ENCODE measurements at places on chromosomes 2 and 18.

GRCh38 chr2:191738003-191738402 lies 60.1 kb downstream of the NABP1 start:
- no peak for DNase-seq

- DNase-seq = no peak
These were observed 4.3 kb upstream of the SNTG2 start for GRCh38 chr2:946073-946948.

- DNase-seq = no peak
These were observed 211.0 kb downstream of the SP3 start for GRCh38 chr2:173754165-173754564.

GRCh38 chr18:29753379-29753778 lies 1289.2 kb downstream of the DSC3 start:
- no peak for DNase-seq

DNA sequence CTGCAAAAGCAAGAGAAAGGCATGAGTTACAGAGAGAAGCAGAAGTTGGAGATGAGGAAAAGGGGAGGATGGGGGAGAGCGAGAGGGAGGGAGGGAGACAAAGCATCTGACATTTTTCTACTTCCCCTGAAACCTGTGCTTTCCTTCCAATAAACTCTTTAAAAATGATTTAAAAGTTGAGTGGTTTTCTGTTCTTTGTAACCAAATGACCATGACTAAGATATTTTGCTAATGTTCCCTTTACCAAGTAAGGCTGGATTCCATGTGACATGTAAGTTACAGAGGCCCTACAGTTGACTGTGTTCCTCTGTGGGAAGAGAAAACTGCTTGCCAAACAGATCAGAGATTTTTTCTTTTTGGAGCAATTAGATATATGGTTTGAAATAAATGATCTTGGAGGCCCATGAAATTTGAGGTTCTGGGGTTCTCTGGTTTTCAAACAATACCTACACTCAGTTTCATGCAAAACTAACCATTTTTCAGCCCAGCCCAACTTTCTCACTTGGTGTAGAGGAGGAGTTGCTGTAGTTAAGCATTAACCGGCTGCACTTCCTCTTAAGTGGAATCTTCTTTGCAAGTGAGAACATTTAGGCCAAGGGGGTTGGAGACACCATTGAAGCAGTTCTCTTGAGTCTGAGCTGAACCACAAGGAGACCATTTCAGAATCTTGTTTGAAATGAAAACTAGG lies 34.5 kb downstream of the INSIG2 start:
- DNase-seq = no peak

- no peak for DNase-seq
These were observed 18.2 kb downstream of the SNORC start for GRCh38 chr2:232888099-232888836.

GRCh38 chr18:79070486-79070885 lies 1.3 kb downstream of the ATP9B start:
- DNase-seq = no peak

DNA sequence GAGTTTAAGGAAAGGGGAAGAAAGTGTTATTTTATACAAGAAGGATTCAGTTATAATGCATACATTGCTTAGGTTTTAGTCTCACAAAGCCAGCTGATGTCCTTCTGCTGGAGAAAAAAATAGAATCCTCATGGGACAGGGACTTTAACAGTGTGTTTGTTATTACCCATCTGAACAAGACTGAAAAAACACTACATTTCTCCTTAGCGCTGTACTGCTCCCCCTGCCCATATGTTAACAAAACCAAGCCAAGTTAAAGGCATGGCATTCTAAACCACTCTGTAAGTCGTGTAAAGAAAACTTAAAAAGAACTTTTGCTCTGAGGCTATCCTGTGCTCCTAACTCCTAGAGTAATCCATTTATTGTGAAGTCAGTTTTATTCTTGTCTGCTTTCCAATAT lies 102.6 kb upstream of the NYAP2 start:
- DNase-seq = no peak

- no peak for DNase-seq
These were observed 57.9 kb upstream of the FRZB start for GRCh38 chr2:182924306-182924705.

DNA sequence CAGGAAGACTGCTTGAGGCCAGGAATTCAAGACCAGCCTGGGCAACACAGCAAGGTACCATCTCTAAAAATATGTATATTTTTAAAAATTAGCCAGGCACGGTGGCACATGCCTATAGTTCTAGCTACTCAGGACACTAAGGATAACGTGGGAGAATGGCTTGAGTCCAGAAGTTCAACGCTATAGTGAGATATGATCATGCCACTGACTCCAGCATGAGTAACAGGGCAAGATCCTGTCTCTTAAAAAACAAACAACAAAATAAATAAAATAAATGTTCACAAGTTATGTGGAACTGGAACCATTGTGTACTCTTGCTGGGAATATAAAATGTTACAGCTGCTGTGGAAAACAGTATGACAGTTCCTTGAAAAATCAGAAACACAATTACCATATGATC lies 47.2 kb downstream of the USP34 start:
- no peak for DNase-seq

DNA sequence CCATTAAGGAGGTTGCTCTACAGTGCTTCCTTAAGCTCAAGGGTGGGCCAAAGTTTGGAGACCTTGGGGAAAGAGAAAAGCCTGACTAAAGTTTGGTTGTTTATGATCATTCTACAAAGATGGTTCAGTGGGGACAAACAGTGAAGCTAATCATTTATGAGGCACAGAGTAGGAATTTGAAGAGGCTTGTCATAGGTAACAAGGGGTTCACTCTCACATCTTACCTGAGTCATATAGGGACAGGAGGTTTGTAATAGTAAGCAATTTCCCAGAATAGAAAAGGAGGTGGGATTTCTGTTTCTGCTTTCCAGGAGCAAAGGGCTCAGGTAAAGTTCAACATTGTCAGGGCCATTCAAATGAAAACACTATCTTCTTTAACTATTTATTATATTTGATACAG lies 787.9 kb downstream of the CPS1 start:
- no peak for DNase-seq

- peak; percentile 89 for DNase-seq
These were observed 30.4 kb downstream of the SRSF7 start for GRCh38 chr2:38720613-38721241.

DNA sequence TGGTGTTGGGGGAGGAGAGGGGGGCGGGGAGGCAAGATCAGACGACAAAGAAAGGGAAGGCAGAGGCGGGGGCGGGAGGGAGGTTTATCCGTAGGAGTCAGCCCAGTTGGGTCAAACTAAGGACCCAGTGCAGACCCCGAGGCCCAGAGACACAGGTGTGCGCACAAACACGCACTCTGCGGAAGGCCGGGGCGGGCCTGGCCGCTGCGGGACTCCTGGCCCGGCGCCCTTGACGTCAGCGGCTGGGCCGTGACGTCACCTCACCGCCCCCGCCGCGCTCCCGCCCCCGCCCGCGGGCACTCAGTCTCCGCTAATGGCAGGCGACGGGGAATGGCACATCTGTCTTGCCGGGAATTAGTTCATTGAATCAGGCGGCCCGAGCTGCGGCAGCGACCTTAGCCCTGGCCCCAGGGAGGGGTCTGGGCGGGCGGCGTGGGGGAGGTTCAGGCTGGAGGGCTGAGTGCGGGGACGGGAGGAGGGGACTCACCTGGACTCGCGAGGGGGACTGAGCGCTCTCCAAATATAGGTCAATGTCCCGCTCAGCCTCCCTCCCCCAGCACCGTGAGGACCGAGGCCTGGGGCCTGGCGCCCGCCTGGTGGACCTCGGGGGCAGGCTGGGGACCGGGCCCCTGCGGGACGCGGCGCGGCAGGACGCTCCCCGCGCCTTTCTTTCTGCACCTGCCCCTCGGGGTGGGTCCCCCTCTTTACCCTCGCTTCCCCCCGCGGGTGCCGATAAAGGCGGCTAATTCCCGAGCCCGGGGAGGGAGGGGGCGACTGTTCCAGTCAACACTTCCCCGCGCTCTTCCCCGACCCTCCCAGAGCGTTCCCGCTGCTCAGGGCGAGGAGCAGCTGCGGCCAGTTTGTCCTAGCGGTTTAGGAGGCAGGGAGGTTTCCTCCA lies 15.5 kb upstream of the ECEL1 start:
- DNase-seq = no peak

- no peak for DNase-seq
These were observed 20.6 kb downstream of the KCMF1 start for GRCh38 chr2:84991404-84992160.

DNA sequence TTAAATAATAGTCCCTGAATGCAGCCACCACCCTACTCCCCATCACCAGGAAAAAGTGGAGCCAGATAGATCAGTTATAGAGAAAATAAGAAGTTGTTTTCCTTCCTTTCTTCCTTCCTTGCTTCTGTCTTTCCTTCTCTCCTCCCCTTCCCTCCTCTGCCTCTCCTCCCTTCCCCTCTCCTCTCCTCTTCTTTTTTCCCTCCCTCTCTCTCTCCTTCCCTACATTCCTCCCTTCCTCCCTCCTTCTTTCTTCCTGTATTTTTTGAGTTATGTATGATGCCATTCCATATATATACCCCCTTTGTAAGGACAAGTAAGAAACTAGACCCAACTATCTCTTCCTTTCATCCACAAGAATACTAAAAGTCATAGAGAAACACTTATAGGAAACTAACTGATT lies 265.7 kb downstream of the AGPS start:
- DNase-seq = no peak

GRCh38 chr18:53997064-53997463 lies 227.4 kb downstream of the MBD2 start:
- DNase-seq = no peak

GRCh38 chr2:138193416-138194213 lies 229.3 kb downstream of the HNMT start:
- DNase-seq = no peak

GRCh38 chr18:67608191-67608590 lies 91.7 kb upstream of the DSEL start:
- DNase-seq = no peak

DNA sequence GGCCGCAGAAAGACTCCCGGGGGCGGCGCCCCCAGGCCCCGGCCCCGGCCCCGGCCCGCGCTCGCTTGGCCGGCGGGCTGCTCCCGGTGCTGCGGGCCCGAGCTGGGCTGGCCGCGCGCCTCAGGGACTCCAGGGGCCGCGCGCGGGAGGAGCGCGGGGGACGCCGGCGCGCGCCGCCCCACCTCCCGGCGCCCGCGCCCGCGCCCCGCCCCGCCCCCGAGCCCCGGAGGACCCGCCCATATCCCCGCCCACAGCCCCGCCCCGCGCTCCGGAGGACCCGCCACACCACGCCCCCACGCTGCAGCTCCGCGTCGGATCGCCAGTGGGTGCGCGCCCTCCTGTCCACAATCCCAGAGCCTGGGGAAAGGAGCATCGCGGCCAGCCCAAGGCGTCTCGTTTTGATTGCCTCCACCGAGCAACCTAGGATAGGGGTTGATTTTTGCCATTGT lies at the start of gene PARD6G:
Gene PARD6G, minus strand, starts transcription at position 122 of the 449 bp plus-strand sequence. CDS start 166 bp downstream, outside the sequence.
- peak; percentile 91 for DNase-seq

GRCh38 chr2:20812779-20813178 lies 10.1 kb downstream of the LDAH start:
- DNase-seq = no peak

DNA sequence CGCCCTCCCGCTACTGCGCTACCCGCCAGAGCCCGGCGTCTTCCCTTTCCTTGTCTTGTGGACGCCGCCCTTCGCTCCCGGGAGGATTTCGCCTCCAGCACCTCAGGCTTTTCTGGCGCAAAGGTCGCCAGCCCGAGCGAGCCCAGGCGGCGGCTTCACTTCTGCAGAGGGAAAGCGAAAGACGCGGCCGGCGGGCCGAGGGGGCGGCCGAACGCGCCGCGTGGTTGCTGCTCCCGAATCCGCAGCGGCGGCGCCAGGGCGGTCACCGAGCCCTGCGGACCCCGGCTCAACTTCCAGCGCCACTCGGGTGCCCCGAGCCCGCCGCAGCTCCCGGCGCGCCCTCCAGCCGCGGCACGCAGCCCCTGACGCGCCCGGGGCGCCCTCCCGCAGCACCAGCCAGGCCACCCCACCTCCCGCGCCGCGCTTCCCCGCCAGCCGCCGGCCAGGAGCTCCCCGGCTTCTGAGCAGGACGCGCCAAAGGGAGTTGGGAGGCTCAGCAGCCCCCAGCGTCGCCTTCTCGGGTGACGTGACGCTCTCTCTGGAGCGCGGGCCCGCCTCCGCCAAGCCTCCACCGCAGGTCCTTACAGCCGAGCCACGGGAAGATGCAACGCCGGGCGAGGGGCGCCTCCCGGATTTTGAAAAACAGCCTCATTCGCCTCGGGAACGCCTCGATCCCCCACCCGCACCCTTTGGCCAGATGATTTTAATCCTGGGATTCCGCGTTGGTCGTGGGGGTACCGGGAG lies 84.9 kb upstream of the EPB41L3 start:
- DNase-seq = peak; percentile 65

- DNase-seq = peak; percentile 32
These were observed 51.3 kb upstream of the SLC1A4 start for GRCh38 chr2:64937687-64938491.

GRCh38 chr2:100142393-100142792 lies at the start of gene AFF3:
Gene AFF3, minus strand, starts transcription at chr2:100142590. Its CDS starts 38,136 bp downstream, at chr2:100104454.
- DNase-seq = no peak

DNA sequence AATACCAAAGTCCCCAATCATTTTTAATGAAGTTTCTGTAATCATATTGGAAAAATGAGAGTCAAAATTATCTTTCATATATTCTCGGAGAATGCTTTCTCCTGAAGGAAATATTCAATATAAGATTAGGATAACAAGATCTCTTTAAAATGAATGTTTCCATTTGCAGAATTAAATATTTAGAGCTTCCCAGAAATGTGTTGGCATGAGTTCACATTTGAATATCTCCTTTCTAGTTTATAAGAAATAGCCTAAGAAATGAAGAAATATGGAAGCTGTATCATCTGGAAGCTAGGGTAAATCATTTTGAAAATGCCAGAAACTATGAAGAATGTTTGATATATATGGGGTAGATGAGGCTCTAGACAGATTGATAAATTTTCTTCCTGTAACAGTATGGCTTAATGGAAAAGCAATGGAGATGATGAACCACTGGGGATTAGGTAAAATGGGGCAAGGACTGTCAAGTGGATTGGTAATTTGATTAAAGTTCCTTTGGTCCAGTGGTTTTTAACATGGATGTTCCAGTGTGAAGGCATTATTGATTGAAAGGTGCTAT lies 184.6 kb upstream of the ZNF804A start:
- DNase-seq = no peak

DNA sequence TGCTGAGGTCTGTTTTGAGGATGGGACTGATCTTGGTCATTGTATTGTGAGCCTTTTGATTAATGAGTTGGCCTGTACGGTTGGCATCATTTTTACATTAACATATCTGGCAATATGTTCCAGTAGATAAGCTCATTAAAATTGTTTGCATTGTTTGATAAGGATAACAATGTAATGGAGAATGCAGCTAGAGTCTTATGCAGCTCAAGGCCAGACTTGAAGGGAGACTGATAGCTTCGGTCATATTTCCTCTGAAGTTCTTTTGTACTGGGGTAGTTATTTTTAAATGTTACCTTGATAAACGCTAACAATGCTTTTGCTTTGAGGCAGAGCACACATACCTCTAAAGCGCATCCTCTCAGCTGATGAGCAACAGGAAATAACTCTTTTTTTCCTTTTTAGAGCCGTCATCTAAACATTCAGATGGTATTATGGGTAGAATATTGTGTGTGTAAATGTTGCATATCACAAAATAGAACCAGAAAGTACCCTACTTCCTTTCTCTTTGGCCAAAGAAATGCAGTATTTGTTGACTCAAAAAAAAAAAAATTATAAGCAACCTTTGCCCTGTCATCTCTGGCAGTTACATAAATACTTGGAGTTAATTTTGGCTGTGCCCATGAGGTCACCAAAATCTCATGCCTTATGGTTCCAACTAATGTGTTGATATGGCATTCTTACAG lies 1.3 kb downstream of the MAPRE2 start:
- DNase-seq = no peak

GRCh38 chr2:204010628-204011560 lies 74.3 kb downstream of the ICOS start:
- no peak for DNase-seq
